ENCODE measurements at places on chromosomes 6 and 20.

- no peak for DNase-seq
Measured at GRCh38 chr20:17993546-17993945, 24.7 kb downstream of the MGME1 start.

- DNase-seq: no peak
Measured at GRCh38 chr20:13571662-13572061, 67.1 kb downstream of the TASP1 start.

DNA sequence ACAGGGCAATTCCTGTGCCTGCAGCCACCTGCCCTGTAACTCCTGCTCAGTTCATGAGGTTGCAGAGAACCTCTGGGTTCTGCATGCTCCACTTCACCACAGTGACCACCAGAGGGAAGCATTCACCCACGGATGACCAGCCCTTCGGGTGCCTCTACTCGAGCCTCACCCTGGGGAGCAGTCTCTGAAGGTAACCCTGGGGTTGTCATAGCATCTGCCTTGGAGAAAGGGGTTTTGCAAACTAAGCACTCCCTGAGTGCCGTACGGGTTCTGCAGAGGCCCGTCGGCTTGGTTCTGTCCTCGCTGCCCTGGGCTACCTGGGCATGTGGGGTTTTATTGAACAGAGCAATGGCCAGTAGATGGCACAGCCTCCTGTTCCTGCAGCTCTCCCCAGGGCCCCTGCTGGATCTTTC is 10.2 kb upstream of the CST5 start:
- DNase-seq: peak; percentile 13

DNA sequence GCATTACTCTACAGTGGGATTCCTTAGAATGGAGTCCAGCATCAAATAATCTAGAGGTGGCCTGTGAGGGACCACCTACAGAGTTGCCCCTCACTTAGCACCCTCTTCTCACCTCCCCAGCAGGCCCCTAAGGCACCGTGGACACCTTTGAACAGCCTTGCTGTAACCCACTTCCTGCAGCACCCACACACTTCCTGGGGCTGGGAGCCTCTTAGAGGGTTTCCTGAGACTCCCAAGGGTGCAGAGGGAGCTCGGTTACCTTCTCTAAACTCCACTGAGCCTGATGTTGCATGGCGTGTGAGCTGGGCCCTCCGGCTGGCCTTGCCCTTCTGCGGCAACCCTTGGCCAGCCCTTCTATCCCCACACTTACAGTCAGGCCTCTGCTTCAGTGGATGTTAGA is 7.3 kb upstream of the SIRPG start:
- DNase-seq: no peak

GRCh38 chr6:45185403-45186251 is 142.5 kb upstream of the RUNX2 start:
- no peak for DNase-seq

DNA sequence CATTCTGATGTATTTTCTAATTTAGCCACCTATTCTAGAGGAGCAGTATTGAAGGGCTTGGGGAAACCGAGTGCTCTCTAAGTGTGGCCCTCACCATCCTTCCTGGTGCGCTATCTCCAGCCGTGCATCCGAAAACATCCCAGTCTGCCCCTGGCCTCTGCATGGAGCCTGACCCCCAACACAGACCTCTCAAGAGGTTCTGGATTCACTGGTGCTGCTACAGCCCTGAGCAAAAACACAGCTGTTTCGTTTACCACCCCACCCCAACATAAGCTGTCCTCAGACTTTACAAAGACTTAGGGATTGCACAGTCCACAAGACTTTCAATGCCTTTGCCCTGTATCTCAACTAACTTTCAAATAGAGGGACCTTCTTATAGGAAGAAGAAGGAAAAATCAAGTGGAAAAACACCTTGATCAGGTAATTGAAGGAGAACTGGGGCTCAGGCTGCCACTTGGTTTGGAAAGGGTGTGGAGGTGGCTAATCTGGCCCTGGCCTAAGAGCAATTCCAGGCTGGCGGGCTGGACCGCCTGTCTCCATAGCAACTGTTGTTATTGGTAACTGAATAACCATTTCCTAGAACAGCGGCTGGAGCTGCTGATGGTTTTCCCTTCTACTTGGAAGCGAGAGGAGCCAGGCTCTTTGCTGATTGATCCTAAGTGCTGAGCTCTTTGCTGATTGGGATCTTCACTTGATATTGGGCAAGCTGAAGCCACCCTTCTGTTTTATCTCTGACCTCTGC is 90.2 kb upstream of the TOX2 start:
- DNase-seq: no peak

GRCh38 chr6:108203189-108204112 is 37.6 kb downstream of the NR2E1 start:
- no peak for DNase-seq

DNA sequence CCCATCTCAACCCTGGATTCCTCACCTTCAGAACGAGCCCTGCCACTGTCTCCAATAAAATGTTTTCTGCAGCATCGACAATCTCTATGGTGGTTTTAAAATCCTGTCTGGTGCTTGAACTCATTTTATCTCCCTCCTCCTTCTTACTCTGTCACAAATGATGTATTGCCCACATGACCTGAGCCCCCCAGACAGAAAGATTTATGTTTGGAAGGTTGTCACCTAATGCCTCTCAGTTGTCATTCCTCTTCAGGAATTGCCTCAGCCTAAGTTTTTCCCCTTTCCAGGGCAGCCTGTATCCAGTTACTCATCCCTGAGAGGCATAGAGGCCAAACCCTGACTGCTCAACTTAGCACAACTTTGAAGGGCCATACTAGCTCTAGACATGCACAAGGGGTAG is 9.2 kb downstream of the GPX5 start:
- no peak for DNase-seq

All from activated CD8-positive, alpha-beta memory T cell treated with anti-CD3 and anti-CD28 coated beads for 1 hour (primary cell).